ENCODE measurements at places on chromosomes 1 and 21.

GRCh38 chr1:981955-982558, at the start of gene PERM1:
TSS of gene PERM1 (minus strand) at chr1:982093. CDS start at chr1:981029, 1,064 bp downstream.
- no peak for DNase-seq

DNA sequence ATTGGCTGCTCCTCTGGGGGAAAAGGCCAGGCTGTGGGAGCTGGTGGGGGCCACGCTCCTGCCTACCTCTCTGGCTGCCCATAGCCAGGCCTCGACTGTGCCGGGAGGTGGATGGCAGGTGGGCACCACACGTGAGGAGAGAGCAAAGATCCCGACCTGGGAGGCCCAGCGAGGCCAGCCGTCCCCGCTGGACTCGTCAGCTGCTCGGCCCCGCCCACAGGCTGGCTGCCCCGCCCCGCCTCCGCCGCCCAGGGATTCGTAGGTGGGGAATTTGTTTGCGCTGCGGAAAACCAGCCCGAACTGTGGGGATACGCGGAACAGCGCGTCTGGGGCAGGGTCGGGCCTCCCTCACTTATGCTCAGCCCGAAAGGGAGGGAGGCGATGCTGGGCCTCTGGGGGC, 31.7 kb downstream of the TP73 start:
- DNase-seq: no peak

GRCh38 chr1:231163830-231164427, 2.1 kb downstream of the TRIM67 start:
- DNase-seq: no peak

GRCh38 chr1:11731691-11732283, 4.1 kb upstream of the AGTRAP start:
- no peak for DNase-seq

GRCh38 chr1:62333441-62333840, 14.2 kb upstream of the KANK4 start:
- no peak for DNase-seq

DNA sequence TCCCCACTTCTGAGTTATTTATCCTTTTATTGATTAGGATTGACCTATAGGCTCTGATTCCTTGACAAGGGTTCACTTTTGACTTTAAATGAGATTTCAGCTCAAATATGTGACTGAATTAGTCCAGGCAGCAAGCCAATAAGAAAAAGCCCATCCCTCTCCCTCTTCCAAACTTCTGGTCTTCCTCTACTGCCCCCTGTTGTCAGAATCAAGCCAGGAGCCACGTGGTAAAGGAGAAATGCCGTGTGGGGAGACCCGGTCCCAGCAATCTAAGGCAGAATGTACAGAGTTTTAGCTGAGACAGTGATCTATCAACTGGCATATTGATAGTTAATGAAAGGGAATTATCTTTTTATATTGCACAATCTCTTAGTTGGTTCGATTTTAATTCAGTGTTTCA, 5.2 kb downstream of the ADAMTS5 start:
- DNase-seq: peak; percentile 25

GRCh38 chr1:83697220-83697619, 301.7 kb downstream of the TTLL7 start:
- DNase-seq: no peak

- no peak for DNase-seq
Measured at GRCh38 chr1:85295006-85295431, 18.6 kb upstream of the BCL10 start.

DNA sequence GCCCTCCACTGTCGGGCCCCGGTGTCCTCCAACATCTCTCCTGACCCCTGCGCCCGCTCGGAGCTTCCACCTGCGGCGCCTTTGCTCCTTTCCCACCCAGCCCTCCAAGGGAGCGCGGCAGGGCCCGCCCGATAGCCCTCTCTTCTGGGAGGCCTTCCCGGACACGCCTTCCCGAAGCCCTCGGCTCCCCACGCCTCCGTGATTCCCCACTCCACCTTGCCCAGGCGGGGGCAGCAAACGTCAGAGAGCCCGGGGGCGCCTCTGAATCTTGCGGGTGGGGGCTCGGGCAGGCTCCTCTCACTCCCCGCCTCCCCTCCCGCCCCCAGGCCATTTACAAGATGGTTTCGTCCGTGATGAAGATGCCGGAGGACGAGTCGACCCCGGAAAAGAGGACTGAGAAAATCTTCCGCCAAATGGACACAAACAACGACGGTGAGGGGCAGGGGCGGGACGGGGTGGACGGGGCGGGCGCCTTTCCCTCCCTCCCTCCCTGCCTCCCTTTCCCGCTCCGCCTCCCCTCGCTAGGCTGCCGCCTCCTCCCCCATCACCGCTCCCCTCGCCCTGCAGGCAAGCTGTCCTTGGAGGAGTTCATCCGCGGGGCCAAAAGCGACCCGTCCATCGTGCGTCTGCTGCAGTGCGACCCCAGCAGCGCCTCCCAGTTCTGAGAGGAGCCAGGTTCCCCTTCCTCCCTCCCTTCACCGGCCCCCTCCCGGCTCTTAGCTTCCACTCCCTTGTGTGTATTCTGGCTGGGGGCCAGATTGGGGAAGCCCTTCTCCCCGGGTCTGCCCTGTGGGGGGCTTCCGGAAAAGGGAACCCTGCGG, 7.1 kb downstream of the HPCA start:
- DNase-seq: peak; percentile 85

- DNase-seq: peak; percentile 60
Measured at GRCh38 chr1:6612641-6613360, 730 bp upstream of the PHF13 start.

DNA sequence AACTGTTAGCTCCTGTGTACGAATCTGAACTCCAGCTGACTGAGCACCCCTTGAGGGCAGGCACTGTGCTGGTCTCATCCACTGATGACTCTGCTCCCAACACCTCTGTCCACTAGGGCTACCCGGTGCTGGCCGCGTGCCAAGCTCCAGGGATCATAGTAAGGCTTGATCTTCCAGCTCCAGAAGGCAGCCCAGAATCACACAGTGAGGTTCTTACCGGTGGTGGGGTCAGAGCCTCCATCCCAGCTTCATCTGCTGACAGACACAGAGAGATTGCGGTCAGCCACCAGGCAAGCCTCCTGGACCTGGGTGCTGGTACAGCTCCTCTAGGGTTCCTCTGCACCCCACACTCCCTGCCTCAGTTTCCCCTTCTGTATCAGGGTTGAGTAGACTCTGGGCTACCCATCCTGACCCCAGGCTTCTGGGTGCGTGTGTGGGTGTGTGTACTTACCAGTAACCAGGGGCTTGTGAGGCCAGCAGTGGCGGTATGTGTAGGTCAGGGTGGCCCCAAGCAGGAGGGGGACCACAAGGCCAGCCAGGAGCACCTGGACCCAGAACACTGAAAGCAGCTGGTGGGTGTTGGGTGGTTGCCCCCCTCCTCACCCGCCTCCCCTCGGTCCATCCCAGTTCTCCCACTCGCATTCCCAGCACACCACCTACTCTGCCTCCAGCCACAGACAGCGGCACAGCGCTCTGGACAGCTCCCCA, 3.4 kb downstream of the TNFRSF25 start:
- no peak for DNase-seq

GRCh38 chr1:63012339-63012738, 228.4 kb downstream of the ATG4C start:
- no peak for DNase-seq

- no peak for DNase-seq
Measured at GRCh38 chr1:151629278-151629677, 17.4 kb downstream of the SNX27 start.

DNA sequence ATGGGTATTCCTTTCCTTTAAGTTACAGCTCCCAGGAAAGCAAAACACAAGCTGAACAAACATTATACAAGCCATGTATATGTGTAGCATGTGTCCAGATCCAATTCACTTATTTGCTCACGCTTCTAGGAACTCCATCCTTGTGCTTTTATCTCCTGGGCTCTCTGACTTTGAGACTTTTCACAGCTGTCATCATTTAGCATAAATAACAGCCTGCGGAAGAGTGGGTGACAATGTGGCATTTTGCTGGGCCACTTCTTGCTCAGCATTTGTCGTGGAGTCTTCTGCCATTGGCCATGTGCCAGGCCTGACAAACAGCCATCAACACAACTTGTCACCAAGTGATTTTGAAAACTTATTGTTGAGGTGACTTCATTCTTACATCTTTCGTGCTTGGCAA, 164.3 kb downstream of the KIF26B start:
- DNase-seq: no peak

DNA sequence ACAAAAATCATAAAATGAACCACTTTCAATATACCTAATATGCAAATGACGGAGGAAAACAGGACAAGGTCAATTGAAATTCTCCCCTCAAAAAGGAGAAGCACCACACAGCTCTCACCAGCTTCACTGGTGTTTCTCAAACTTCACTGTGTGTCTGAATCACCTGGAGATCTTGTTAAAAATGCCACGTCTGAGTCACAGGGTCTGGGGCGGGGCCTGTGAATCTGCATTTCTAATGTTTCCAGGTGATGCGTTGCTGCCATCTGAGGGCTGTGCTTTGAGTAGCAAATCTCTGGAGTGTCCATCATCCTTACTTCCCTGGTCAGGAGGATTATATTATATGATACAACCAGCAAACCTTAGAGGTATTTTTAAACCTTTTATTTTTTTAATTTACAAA, 9.0 kb downstream of the CLDN19 start:
- peak; percentile 36 for DNase-seq

- peak; percentile 39 for DNase-seq
Measured at GRCh38 chr1:45329445-45329844, 2.8 kb downstream of the HPDL start.

- DNase-seq: peak; percentile 66
Measured at GRCh38 chr1:6868660-6869380, 83.6 kb downstream of the CAMTA1 start.

- DNase-seq: no peak
Measured at GRCh38 chr21:45421071-45421845, 16.3 kb downstream of the COL18A1 start.

- DNase-seq: no peak
Measured at GRCh38 chr1:101285922-101286570, 49.2 kb downstream of the S1PR1 start.

DNA sequence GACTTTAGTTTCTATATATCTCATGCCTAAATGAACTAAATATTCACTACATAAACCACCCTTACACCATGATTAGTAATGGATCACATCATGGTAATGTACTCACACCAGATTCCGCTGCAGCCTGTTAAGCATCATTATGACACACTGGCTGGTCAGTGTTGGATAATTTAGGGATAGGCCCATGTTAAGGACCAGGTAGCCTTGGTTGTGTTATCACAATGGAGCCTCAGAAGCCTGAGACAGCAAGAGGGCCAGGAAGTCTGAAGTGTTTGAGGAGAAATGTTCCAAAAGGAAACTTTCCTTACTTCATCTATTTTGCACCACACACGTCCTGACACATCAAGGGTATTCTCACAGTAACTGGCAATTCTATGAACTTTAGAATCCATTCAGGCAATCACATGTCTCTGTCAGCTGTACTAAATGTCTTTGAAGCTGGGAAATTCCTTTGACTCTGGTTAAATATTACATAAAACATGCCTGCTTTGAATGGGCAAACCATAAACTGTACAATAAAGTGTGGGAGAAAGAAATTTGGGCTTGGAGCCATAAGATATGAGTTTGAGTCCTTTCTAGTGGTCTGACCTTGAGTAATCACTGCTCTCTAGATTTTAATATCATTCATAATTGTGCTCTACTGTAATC, 105.3 kb upstream of the DPT start:
- no peak for DNase-seq

Data from HAP-1 (cell line).